ENCODE measurements at places on chromosomes 13 and 19.

GRCh38 chr13:102911336-102911735, 65.5 kb downstream of the ERCC5 start:
- no peak for DNase-seq

- DNase-seq, result peak; percentile 53
Observed at GRCh38 chr13:109454167-109454917, 332.0 kb downstream of the IRS2 start.

DNA sequence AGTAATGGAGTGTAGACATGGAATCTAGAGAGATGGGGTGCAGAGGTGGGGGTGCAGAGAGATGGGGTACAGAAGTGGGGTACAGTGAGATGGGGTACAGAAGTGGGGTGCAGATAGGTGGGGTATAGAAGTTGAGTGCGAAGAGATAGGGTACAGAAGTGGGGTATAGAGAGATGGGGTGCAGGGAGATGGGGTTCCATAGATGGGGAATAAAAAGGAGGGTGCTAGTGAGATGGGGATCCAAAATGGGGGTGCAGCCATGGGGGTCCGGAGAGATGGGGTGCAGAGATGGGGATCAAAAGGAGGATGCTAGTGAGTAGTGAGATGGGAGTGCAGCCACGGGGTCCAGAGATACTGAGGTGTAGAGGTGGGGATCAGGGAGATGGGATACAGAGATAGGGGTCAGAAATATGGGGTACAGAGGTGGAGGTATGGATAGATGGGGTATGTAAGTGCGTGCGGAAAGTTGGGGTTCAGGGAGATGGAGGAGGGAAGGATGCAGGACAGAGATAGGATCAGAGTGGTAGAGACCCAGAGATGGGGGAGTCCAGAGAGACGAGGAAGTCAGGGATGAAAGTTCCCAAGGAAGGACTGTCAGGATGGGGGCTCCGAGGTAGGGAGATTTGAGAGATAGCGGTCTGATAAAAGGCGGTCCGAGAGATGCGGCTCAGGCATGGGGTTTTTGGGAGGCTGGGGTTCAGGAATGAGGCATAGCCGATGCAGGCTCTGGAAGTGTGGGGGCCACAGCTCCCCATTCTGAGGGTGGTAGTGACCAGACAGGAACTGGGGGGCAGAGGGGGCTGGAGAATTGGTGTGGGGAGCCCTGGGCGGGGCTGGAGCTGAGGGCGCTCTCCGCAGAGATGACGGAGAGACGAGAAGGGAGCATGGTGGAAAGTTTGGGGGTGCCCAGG, 3.4 kb downstream of the PALM3 start:
- DNase-seq, result no peak

GRCh38 chr13:40333226-40333625, 333.2 kb downstream of the FOXO1 start:
- no peak for DNase-seq

GRCh38 chr19:55097864-55098715, 19.3 kb downstream of the PPP1R12C start:
- no peak for DNase-seq

GRCh38 chr13:38566519-38566918, 120.4 kb upstream of the FREM2 start:
- DNase-seq, result peak; percentile 10

DNA sequence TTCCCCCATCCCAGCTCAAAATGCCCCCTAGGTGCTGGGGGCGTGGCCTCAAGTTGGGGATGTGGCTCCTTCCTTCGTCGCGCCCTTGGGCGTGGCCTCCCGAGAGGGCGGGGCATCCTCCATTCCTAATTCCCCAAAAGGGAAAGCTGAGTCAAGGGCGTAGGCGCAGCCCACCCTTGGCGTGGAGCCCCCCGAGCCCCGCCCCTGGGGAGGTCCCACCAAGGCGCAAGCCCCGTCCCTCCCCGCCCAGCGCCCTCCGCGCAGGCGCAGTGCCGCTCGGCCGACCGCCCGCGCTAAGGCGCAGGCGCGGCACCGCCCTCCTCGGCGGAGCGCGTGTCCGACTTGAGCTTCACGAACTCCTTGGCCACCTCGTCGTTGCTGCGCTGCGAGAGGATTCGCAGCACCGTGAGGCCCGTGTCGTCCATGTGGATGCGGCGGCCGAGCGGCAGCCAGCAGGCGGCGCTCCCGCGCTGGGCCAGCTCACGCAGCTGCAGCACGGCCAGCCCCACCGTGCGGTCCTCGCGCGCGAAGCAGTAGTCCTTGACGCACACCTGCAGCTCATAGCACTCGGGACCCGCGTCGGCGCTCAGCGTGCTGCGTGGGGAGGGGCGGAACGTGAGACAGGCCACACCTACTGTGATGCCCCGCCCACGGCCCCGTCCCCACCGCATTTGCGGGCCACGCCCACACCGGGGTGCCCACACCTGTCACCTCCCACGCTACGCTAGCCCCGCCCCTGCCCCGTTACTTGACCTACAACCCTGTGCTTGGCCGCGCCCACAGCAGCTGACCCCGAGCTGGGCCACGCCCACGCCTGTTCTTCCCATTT, 50.5 kb downstream of the COLGALT1 start:
- peak; percentile 88 for DNase-seq

DNA sequence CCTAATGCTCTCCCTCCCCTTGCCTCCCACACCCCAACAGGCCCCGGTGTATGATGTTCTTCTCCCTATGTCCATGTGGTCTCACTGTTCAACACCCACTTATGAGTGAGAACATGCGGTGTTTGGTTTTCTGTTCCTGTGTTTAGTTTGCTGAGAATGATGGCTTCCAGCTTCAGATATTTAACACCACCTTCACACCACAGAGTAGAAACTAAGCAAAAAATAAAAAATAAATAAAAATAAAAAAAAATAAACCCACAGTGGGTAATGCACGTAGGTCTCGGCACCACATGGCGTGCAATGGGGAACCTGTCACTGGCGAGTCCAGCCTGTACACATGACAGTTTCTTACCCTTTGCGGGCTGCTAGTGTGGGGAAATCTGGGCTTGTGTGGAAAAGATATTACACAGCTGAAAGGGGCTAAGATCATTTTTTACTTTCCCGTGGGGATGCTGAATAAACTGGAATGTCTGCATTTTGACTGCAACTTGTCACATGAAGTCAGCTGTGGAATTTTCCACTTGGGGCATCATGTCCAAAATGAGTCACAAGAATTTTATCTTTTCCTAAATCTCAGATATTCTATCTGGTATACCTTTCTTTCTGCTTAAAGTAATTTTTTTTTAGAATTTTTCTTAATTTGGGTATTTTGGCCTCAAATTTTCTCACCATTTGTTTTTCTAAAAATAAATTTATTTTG, 170.5 kb downstream of the IRS2 start:
- peak; percentile 19 for DNase-seq

- DNase-seq, result no peak
Observed at GRCh38 chr19:16497837-16498236, 1.6 kb downstream of the C19orf44 start.

DNA sequence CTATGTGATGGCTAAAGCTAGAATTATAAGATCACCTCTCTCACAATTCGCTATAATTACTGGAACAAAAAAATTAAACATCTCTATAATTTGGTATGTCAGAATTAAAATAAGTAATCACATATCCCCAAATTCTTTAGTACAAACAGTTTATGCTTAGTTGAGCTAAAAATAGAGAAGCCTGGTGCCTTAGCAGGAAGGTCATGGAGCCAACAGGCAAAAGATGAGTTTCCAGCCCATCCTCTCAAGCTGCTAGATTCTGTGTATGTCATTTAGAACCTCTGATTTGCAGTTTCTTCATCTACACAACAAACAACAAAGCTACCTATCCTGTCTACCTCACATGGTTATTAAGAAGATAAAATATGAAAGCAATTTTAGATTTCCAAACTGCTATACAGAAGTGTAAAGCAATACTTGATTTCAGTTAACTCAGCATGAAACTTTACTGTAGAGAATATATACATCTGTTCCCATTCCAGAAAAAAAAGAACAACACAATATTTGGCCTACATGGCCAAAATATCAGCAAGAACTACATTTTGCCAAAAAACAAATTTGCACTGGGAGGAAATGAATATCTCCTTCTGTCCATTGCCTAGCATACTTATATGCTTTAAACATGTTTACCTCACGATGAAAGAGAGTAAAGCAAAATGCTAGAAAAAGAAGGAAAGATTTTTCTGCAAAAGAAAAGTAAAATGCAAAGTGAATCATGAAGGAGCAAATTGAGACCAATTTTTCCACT, 294.0 kb upstream of the MIR17HG start:
- DNase-seq, result no peak

- DNase-seq, result peak; percentile 84
Observed at GRCh38 chr19:45508861-45509691, 1.8 kb downstream of the VASP start.

GRCh38 chr19:43544077-43544476, 11.1 kb downstream of the ZNF575 start:
- DNase-seq, result no peak

- DNase-seq, result no peak
Observed at GRCh38 chr13:113401452-113402415, 37.8 kb upstream of the GRTP1 start.

- no peak for DNase-seq
Observed at GRCh38 chr13:23984546-23984945, 87.2 kb upstream of the C1QTNF9B start.

- no peak for DNase-seq
Observed at GRCh38 chr19:2212861-2213711, 23.0 kb downstream of the PLEKHJ1 start.

- no peak for DNase-seq
Observed at GRCh38 chr13:113226873-113227450, 17.5 kb downstream of the CUL4A start.

- DNase-seq, result no peak
Observed at GRCh38 chr19:17512574-17512939, 1.1 kb downstream of the PGLS start.

- no peak for DNase-seq
Observed at GRCh38 chr19:40791349-40791748, 7.6 kb upstream of the EGLN2 start.

- DNase-seq, result no peak
Observed at GRCh38 chr13:111510502-111511218, 190.2 kb downstream of the TEX29 start.

DNA sequence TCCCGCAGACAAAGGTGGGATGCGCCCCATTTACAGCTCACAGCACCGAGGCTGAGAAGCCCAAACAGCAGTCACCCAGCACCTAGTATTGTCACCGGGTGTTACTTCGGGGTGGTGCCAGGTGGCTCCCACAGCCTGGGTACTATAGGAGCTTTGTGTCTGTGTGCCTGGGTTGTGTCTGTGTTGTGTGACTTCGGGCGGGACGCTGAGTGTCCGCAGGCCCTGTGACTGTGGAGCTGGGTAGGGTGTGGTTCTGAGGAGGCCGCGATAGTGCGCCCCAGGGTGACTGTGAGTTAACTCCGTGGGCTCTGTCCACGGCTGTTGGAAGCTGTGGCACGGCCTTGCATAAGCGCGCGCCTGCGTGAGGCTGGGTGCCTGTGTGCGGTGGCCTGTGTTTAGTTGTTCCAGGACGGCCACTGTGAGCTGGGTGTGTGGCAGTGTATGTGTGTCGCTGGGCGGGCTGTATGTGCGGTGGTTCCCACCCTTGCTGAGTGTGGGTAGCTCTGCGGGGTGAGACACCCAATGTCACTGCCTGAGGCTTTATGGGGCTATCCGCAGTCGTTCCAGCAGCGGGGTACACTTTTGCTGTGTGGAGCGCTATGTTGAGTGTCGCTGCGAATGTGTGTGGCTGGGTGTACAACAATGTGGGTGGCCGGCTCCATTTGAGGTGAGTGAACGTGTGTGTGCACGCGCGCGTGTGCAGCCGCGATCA, 559 bp upstream of the SSBP4 start:
- DNase-seq, result no peak

- no peak for DNase-seq
Observed at GRCh38 chr19:16638666-16639065, 10.7 kb upstream of the MED26 start.

- DNase-seq, result no peak
Observed at GRCh38 chr13:93243375-93244063, 16.9 kb downstream of the GPC6 start.

DNA sequence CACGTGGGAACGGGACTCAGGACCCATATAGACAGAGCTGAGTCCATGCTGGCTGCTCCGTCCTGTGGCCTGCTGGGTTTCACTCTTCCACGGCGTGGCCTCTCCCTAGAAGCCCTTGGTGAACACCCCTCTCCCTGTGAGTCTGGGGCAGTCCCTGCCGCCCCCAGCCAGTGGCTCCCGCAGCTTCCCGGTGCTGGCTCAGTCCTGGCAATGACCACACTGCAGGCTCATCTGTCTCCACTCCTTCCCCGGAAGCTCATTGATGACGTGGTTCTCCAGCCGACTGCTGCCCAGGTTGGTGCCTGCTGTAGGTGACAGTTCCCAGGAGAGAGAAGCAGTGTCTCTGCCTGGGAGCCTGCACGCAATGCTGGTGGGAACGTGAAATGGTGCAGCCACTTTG, 2.1 kb upstream of the TEX29 start:
- no peak for DNase-seq

DNA sequence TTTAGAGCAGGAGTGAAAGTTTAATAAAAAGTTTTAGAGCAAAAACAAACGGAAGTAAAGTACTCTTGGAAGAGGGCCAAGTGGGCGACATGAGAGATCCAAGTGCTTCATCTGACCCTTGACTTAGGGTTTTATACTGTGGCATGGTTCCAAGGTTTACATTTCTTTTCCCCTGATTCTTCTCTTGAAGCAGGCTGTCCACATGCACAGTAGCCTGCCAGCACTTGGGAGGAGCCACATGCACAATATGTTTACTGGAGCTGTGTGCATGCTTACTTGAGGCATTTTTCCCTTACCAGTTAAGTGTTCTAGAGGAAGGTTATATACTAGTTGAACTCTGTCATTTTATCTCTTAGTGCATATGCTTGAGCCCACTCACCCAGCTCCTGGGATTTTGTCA, 295.6 kb downstream of the TBC1D4 start:
- no peak for DNase-seq

DNA sequence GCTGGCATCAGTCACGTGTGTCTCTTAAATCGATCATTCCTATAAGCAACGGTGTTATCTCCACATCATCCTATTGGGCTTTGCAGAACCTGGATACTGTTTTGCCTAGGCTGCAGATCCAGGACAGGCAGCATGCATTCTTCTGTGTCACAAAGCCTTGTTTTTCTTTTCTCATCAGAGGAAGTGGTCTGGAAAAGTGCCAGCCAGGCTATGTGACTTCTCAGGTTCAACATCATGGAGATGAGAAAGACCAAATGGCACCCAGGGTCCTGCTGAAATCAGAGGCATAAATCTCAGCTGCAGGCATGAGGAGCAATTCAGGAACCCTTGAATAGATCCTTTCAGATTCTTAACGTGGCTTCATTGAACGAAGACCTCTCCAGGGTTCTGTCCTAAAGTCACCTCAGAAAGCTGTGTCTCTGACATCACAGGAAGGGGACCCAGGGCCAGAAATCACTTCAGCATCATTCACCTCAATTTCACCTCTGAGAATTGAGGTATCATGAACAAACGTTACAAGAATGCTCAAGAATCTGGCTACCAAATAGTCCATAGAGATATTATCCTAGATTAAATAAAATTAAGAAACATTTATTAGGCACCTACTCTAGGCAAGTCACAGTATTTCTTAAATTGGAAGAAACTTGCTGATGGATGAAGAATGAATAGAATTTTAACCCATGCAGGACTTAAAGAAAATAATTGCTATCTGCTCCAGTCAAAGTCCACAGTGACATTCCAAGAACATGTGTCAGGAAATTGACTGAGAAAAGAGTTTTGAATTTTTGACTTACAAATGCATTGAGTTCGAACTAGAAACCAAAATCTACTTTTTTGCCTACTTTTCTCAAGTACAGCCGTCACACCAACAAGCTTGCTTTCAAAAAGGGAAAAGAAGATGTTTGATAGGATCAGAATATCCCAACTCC, 124.1 kb downstream of the COG6 start:
- DNase-seq, result peak; percentile 64
